SW 1271 (cell line): ENCODE measurements at places on chromosomes 6 and 20.

GRCh38 chr6:16511723-16512489 lies 249.4 kb downstream of the ATXN1 start:
- no peak for DNase-seq

GRCh38 chr6:165205632-165206031 lies 103.8 kb downstream of the C6orf118 start:
- no peak for DNase-seq

DNA sequence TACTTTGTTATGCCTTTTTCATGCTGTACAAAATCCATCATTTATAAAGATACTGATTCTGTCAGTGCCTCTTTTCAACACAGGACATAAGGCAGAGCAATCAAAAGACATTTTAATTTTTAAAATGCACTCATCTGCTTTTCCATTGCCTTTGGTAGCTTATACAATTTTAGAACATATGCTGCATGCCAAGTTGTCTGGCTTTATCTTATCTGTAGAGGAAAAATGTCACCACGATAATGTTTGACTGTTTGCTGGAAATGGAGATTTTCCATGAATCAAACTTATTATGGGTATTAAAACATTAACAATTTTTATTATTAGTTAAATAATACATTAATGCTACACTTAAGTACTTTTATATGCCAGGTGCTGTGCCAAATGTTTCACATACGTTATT lies 50.5 kb downstream of the NKAIN2 start:
- DNase-seq = no peak

GRCh38 chr20:47735412-47736400 lies 49.6 kb downstream of the SULF2 start:
- no peak for DNase-seq

DNA sequence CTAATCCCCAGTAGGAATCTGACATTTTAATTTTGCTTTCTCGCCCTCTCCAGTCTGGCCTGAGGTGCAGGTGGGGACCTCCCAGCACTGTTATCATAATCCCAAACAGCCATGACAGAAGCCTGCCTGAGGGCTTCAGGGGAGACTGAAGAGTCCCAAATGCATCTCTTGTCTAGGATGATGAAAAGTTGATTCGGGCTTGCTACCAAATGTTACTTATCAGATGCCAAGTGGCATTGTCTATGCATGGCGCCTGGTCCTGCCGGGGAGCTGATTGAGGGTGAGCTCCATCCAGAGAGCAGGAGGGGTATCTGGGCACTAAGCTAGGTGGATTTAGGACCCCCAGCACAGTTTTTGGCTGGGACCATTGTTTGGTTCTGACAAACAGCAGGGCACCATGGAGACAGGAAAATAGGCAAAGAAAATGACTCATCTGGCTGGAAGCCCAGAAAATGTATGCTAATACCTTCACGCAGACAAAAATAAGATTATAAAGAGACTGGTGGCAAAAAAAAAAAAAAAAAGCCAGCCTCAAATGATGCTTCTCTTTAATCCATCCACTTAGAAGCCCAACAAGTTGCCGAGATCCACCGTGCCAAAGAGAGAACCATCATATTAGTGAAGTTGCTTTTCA lies 513.7 kb upstream of the SULF2 start:
- peak; percentile 84 for DNase-seq
